Stimulated activated CD4-positive, alpha-beta T cell treated with anti-CD3 and anti-CD28 coated beads, Interleukin-1b, Interleukin-23, amount 100 ng/mL, for 1 hour (primary cell): ENCODE measurements at places on chromosomes 1 and 21.

GRCh38 chr1:74357150-74357549 is 122.0 kb downstream of the TNNI3K start:
- no peak for DNase-seq

GRCh38 chr1:80217377-80217986 is 1211.0 kb upstream of the ADGRL4 start:
- DNase-seq: no peak

- DNase-seq: no peak
These were observed 3.5 kb upstream of the FCMR start for GRCh38 chr1:206925106-206925736.

- DNase-seq: no peak
These were observed 203.2 kb downstream of the RHOU start for GRCh38 chr1:228938537-228938901.

GRCh38 chr1:236072001-236072400 is 7.1 kb upstream of the NID1 start:
- no peak for DNase-seq
